GM23248 (cell line): ENCODE measurements at places on chromosomes 7 and 10. TPM values are rescaled to one million over a fixed set of nuclear protein-coding genes. Genes with fewer than 3 reads are reported as not detected.

GRCh38 chr10:124627866-124628675 lies 116.1 kb downstream of the FAM53B start:
- H3K36me3 ChIP-seq = no peaks in the 10 kb centered on the region
- no peaks in the 10 kb centered on the region for H3K27me3 ChIP-seq
- H3K27ac ChIP-seq = no peak overlapping the region
- DNase-seq = no peak
- H3K4me3 ChIP-seq = no peak overlapping the region

CPXM2 gene
- 19.8 and 21.2 TPM in 2 replicates for total RNA-seq

DNA sequence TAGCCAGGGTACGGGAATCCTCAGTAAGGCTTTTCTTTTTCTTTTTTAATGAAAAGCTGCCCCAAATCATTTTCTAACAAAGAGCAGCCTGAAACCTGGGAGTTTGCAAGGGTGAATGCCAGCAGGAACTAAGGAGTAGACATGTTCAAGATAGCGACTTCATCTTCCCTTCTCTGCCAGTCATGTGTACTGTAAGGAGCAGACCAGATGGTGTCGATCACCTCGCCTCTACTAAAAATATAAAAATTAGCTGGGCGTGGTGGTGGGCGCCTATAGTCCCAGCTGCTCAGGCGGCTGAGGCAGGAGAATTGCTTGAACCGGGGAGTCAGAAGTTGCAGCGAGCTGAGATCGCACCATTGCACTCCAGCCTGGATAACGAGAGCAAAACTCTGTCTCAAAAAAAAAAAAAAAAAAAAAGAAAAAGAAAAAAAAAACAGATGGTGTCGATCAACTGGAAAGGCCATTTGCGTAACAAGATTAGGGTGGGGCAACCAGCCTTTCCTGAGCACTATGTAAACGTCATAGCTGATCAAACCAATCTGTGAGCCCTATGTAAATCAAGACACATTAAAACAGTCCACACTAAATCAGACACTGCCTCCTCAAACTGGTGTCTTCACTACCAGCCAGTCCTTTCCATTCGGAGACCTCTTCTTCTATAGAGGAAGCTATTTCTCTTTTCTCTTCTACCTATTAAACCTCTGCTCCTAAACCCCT lies 33.8 kb downstream of the NOLC1 start:
- no peaks in the 10 kb centered on the region for H3K27me3 ChIP-seq
- H3K4me1 ChIP-seq = no peaks in the 10 kb centered on the region
- H3K27ac ChIP-seq = no peak overlapping the region
- DNase-seq = peak; percentile 47
- no peak overlapping the region for H3K4me3 ChIP-seq

PTPRZ1 gene
- under 0.01 TPM in 1 of 2 replicates, not detected in the other for total RNA-seq

CPEB3 gene
- 0.63 and 1.1 TPM in 2 replicates for total RNA-seq

GRCh38 chr10:98078774-98079173 lies 48.4 kb upstream of the CRTAC1 start:
- H3K27me3 ChIP-seq = no peaks in the 10 kb centered on the region
- no peak overlapping the region for H3K27ac ChIP-seq
- no peaks in the 10 kb centered on the region for H3K36me3 ChIP-seq
- no peak for DNase-seq

DNA sequence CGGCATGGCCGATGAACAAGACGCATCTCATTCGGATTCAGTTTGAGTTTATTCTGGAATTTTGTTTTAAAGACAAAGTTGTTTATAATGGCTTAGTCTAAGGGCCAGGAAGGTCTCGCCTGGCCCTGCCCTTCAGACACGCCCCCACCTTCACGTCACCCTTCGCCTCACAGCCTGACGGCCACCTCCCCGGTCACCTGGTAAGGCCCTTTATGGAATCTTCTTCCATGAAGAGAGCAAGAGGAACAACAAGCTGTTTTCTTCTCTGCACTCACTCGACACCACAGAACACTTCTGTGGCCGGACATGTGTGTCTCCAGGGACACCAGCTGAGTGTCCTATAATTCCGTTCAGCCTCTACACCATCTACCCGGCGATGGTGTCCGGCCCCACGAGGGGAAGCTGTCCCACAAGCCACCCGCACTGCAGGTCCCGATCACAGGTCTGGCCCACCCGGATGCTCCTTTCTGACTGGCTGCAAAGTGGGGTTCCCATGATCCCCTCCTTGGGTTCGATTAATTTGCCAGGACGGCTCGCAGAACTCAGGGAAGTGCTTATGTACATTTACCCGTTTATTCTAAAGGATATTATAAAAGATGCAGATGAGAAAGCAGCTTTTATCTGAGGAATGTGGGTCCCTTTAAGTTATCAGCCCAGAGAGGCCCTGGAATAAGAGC lies 17.4 kb upstream of the KNDC1 start:
- DNase-seq = no peak
- no peak overlapping the region for H3K4me3 ChIP-seq
- H3K27me3 ChIP-seq = peaks cover 21% of the 10 kb centered on the region; the same call in 1 of the 2 replicates

ITPRID1 gene
- not detected in 2 replicates for total RNA-seq

NACAD gene
- total RNA-seq = 1.0 and 2.9 TPM in 2 replicates

ODAD2 gene
- 1.0 and 1.5 TPM in 2 replicates for total RNA-seq

DNA sequence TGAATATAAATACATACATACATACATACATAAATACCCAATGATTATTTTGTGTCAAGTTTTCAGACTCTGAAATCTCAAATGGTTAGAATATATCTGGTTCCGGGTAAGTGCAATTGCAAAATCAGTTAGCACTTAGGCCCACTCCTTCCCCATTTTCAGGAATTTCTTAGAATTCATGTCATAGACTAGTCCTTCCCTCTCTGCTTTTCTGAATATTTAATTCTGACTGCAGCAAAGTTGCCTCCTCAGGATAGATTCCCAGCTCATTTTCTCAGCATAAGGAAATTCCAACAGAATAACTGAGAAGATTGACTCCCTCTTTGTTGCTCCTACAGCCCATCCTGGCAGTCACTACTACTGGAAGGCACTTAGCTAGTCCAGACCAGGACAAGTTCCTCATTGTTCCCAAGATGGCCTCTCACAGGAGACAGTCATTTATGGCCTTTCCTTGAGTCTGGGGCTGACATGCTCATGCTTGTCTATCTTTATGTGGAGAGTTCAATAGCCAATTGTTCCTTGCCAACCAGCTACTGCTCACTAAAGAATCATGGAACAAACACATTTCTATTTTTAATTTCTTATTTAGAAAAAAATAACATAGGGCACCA lies 142.9 kb upstream of the ITGB1 start:
- no peak overlapping the region for H3K27ac ChIP-seq
- peaks cover 24% of the 10 kb centered on the region for H3K4me1 ChIP-seq
- no peak for DNase-seq
- H3K4me3 ChIP-seq = no peak overlapping the region
- H3K36me3 ChIP-seq = no peaks in the 10 kb centered on the region
- no peaks in the 10 kb centered on the region for H3K27me3 ChIP-seq

BMPR1A gene
- total RNA-seq = 35.5 and 41.7 TPM in 2 replicates

DNA sequence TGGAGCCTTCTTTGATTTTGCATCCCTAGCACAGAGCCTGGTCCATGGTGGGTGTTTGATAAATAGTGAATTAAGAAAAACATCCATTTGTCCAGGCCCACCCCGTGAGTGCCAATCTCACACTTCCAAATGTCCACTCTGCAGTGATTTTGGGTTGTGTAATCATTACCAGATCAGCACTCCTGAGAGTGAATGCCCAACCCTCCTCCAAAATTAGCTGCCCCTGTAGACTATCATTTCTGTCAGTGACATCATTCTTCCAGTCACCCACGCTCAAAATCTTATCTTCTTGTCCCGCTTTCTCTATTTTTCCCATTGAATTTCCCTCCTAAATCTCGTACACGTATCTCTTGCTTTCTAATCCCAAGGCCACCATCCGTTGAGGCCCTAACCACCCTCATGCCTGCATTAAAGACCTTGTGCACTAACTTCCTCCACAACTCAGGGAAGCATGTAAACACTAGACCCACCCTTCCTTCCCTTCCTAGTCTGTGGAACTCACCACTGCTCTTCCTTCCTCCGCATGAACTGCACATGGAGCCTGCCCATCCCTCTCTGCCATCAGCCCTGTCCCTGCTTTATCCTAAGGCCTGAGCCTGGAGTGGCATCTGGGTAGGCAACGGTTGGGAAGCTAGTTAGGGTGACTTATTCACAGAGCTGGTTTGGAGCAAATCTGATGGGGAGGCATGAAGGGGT lies 32.8 kb downstream of the PIK3AP1 start:
- DNase-seq = no peak
- H3K4me3 ChIP-seq = no peak overlapping the region
- H3K27ac ChIP-seq = no peak overlapping the region
- H3K27me3 ChIP-seq = no peaks in the 10 kb centered on the region
- no peaks in the 10 kb centered on the region for H3K36me3 ChIP-seq

GALNT17 gene
- not detected in 2 replicates for total RNA-seq

C10orf67 gene
- total RNA-seq = under 0.01 and 0.25 TPM in 2 replicates

GRCh38 chr10:52740913-52741675 lies 31.5 kb downstream of the MBL2 start:
- no peaks in the 10 kb centered on the region for H3K36me3 ChIP-seq
- peak; percentile 37 for DNase-seq
- H3K4me3 ChIP-seq = no peak overlapping the region
- H3K27ac ChIP-seq = no peak overlapping the region
- no peaks in the 10 kb centered on the region for H3K27me3 ChIP-seq
- no peaks in the 10 kb centered on the region for H3K4me1 ChIP-seq

- DNase-seq = peak; percentile 37
- H3K4me3 ChIP-seq = no peak overlapping the region
- peaks cover 23% of the 10 kb centered on the region for H3K4me1 ChIP-seq
- H3K36me3 ChIP-seq = no peaks in the 10 kb centered on the region
- H3K27ac ChIP-seq = no peak overlapping the region
These were observed 132.9 kb upstream of the FAM3C start for GRCh38 chr7:121529003-121529402.

EFCAB10 gene
- total RNA-seq = not detected in 2 replicates

DNA sequence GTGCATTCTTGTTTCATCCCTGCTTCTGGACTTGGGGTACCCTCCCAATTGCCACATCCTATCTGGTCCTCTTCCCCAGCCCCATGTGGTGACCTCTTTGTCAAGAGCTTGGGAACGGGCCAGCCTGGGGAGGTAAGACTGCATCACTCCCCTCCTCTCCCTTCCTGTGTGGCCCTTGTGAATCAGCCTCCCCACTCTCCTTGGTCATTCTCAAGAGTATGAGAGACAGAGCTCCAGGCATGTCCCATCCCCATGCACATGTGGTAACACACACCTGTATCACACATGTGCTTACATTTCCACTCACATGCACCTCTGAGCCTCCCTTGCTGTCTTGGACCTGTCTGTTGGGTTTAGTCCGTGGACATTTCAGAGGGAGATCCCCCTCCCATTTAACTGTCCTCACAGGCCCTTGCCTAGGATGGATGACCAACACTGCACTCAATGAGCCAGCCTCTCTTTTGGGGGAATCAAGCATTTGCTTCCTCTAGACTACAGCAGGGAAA lies 2.6 kb downstream of the MRPL43 start:
- no peaks in the 10 kb centered on the region for H3K27me3 ChIP-seq
- no peaks in the 10 kb centered on the region for H3K36me3 ChIP-seq
- no peak overlapping the region for H3K4me3 ChIP-seq
- no peak for DNase-seq
- no peak overlapping the region for H3K27ac ChIP-seq

DNA sequence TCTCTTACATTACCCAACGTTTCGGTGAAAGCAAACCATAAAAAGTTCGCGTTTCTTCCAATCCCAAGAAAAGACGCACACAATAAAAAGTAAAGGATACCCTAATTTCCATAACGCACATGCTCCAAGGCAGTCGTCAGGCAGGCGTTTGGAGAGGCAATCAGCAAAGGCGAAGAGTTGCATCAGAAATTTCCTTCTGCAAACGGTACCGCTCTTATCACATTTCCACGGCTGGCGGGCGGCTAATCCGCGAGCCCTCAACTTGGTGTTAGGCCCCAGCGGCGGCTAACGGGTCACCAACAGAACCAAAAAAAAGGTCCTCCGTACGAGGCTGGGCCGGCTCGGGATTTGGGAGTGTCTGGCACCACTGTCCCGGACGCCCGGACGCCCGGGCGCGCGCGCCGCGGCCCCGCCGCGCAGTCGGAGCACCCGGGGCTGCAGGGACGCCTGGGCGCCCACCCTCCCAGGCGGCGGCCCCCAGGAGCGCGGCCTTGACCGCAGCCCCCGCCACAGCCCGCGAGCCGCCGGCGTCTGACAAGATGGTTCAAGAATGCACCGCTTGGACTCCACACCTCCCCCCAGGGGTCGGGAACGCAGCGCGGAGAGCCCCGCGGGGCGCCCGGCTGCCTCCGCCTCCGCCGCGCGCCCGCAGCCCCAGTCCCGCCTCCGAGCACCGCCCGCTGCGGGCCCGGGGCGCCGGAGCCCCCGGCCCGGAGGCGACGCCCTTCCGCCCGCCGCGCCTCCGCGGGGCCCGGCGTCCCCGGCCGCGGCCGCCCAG lies 9.8 kb upstream of the GRB10 start:
- H3K36me3 ChIP-seq = no peaks in the 10 kb centered on the region
- no peaks in the 10 kb centered on the region for H3K27me3 ChIP-seq
- H3K4me1 ChIP-seq = peaks cover 18% of the 10 kb centered on the region
- peak overlapping the region; percentile 83 for H3K4me3 ChIP-seq
- peak overlapping the region; percentile 61 for H3K27ac ChIP-seq

- peaks cover 13% of the 10 kb centered on the region; the same call in 1 of the 2 replicates for H3K4me1 ChIP-seq
- no peak overlapping the region for H3K27ac ChIP-seq
- DNase-seq = peak; percentile 10
- no peak overlapping the region for H3K4me3 ChIP-seq
- no peaks in the 10 kb centered on the region for H3K36me3 ChIP-seq
These were observed 19.8 kb upstream of the ATE1 start for GRCh38 chr10:121947343-121948330.

C10orf105 gene
- not detected in 2 replicates for total RNA-seq

DNA sequence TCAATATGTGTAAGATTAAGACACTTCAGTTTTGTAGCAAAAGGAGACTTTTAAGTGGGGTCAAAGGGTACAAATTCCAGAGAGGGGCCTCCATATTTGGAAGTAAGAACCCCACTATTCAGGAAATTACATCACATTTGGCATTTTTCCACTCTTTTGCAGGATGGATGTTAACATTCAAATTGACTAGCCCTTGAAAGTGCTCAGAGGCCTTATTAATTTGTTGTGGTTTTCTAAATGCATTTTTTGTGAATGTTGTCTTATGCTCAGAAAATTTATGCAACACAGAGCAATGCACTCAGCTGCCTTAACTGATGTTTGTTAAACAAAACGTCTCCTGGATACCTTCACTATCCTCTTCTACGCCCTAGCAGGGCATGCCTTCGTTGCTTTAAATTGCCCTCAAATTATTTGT lies 50.9 kb upstream of the PDLIM1 start:
- H3K4me1 ChIP-seq = no peaks in the 10 kb centered on the region
- peak; percentile 29 for DNase-seq
- no peak overlapping the region for H3K27ac ChIP-seq
- no peak overlapping the region for H3K4me3 ChIP-seq
